ENCODE measurements at places on chromosomes 7 and 10.

GRCh38 chr7:121259826-121260225 is 69.0 kb upstream of the WNT16 start:
- no peak for DNase-seq

DNA sequence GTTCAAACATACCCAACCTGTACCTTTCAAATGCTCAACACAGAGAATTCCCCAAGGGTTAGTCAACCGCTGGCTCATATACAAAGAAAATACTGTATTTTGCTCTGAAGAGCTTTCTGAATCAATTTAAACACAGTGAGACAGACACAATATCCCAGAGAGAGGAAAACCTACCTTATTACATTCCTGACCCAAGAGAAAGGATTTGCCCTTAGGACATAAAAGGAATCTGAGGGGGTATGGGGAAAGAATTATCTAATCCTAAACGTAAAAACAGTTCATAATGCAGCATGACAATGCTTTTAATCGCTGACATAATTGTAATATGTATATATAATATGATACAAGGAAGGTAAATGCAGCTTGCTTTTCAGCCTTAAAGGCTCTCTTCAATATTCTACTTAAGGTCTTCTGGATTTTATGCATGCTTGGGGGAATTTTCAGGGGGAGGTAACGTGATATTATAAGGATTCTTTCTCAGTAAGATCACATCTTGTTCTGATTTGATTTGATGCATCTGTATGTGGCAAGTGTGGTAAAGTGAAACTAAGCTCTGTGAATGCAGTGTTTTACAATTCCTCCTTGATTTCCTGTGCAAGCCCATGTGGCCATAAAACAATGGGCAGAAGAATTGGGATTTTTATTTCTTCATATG is 240.5 kb downstream of the GLI3 start:
- DNase-seq: no peak

- DNase-seq: peak; percentile 19
Measured at GRCh38 chr10:129035052-129035827, 431.8 kb upstream of the MGMT start.

- no peak for DNase-seq
Measured at GRCh38 chr7:4461531-4461930, 220.6 kb upstream of the FOXK1 start.

- peak; percentile 43 for DNase-seq
Measured at GRCh38 chr7:73978661-73979563, 49.1 kb upstream of the ELN start.

GRCh38 chr10:8456386-8456785 is 401.9 kb downstream of the GATA3 start:
- DNase-seq: no peak
